ENCODE measurements at places on chromosomes 12 and 14. TPM values are rescaled to one million over a fixed set of nuclear protein-coding genes. Genes with fewer than 3 reads are reported as not detected.

- peaks cover 19% of the 10 kb centered on the region for H3K27me3 ChIP-seq
- no peaks in the 10 kb centered on the region for H3K36me3 ChIP-seq
- H3K27ac ChIP-seq = no peak overlapping the region
- no peak overlapping the region for H3K4me3 ChIP-seq
- H3K4me1 ChIP-seq = no peaks in the 10 kb centered on the region
These were observed 468.3 kb downstream of the AACS start for GRCh38 chr12:125533434-125534029.

DNA sequence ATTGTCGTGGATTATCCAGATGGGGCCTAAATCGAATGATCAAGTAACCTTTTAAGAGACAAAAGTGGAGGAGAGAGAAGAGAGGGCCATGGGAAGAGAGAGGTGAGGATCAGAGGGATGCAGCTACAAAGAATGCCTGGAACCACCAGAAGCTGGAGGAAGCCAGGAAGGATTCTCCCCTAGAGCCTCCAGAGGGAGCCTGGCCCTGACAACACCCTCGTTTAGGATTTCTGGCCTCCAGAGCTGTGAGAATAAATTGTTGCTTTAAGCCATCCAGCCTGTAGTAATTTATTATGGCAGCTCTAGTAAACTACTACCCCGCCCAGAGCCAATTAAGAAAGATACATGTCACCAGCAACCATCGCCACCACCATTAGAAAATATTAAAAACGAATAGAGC is 46.2 kb upstream of the GSC start:
- peaks cover 7% of the 10 kb centered on the region for H3K27me3 ChIP-seq
- no peaks in the 10 kb centered on the region for H3K4me1 ChIP-seq
- no peak for DNase-seq
- H3K27ac ChIP-seq = no peak overlapping the region
- H3K4me3 ChIP-seq = no peak overlapping the region

- no peak overlapping the region for H3K4me3 ChIP-seq
- H3K36me3 ChIP-seq = no peaks in the 10 kb centered on the region
- H3K4me1 ChIP-seq = no peaks in the 10 kb centered on the region
- no peak overlapping the region for H3K27ac ChIP-seq
These were observed 27.5 kb downstream of the A2ML1 start for GRCh38 chr12:8849876-8850275.

DNA sequence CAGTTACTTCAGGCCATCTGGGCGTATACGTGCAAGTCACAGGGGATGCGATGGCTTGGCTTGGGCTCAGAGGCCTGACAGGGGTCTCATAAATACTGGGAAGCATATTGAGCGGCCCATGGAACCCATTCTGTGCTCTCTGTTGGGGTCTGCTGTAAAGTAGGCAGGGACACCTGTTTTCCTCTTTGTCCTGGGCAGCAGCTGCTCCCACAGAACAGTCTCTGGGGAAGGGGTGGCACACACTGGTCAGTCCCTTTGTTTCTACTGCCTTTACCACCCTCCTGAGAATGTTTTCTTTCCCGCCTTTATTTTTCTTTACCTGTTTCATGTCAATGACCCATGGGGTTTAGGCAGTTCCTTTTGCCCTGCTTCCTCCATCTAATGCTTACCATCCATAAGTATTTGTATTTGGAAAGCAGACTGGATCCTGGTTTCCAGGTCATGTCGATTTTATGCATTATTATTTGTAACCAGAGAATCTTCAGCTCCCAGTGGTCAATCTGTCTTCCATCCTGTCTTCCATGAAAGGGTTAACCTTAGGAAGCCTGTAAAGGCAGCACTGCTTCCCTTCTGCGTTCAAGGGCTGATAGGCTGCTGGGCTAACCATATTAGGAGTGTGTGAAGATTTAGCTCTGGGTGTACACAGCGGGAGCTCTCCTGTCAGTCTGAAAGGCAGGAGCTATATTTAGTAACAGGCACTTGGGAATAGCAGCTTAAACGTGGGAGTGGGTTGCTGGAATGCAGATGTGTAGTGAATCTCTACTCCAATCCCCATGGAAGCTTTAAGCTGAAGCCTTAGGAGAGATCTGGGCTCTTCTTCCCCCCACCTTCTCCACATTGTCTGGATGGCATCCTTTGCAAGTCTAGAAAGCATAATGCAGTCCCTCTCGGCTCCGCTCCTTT is 124.0 kb downstream of the DYRK2 start:
- H3K4me1 ChIP-seq = no peaks in the 10 kb centered on the region
- DNase-seq = no peak
- no peaks in the 10 kb centered on the region for H3K27me3 ChIP-seq
- H3K4me3 ChIP-seq = no peak overlapping the region

Gene DAZAP2
- total RNA-seq = 259 TPM

DNA sequence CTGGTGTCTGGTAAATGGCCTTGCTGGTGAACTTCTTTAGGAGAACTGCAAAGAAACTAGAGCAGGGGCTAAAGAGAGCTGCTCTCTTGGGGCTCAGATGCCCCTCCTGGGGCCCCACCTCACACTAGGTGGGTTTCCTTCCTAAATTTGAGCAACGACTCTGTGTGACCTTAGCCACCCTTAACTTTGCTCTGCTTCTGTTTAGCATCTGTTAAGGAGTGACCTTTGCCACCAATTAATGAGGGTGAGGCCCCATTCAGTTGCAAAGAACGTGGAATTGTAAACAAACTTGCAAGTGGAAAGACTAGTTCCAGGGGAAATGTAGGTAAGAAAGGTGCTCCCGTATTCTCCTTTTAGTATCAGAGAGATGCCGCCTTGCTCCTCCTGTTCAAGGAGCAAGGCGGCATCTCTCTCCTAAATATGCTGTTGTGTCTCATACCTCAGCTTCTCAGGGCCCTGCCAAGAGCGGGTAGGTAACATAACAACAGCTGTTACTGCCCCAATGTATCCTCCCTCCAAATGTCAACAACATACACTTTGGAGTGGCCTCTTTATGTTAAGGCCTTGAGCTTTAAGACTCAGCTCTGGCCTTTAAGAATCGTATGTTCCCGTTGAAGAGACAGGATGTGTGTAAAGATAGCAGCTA is 77.6 kb upstream of the FUT8 start:
- DNase-seq = no peak
- H3K4me3 ChIP-seq = no peak overlapping the region
- peak overlapping the region; percentile 66 for H3K27ac ChIP-seq
- H3K27me3 ChIP-seq = no peaks in the 10 kb centered on the region
- H3K36me3 ChIP-seq = no peaks in the 10 kb centered on the region

Gene PIANP
- 0.18 TPM for total RNA-seq

DNA sequence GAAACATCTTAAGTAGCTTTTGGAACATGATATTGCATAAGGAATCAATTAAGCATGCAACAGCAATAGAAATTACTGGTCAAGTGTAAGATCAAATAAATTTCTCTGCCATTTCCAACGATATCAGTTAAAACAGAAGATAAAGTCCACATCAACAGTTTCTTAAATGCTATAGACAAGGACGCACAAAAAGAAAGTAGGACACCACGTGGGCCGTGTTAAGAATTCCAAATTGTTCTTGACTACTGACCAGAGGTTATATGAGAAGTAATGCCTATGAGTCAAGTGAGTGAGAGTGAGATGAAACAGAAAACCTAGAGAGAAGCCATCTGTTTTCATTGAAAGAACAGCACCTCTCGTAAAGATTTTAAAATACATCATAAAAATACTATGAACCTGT is 318.2 kb downstream of the TMEM117 start:
- H3K36me3 ChIP-seq = no peaks in the 10 kb centered on the region
- H3K27ac ChIP-seq = no peak overlapping the region
- H3K4me1 ChIP-seq = no peaks in the 10 kb centered on the region
- no peak for DNase-seq

- no peaks in the 10 kb centered on the region for H3K27me3 ChIP-seq
- peaks cover 36% of the 10 kb centered on the region for H3K4me1 ChIP-seq
- H3K4me3 ChIP-seq = peak overlapping the region; percentile 73
- no peak overlapping the region for H3K27ac ChIP-seq
These were observed 1.7 kb downstream of the ZNF410 start for GRCh38 chr14:73888460-73888725.

DNA sequence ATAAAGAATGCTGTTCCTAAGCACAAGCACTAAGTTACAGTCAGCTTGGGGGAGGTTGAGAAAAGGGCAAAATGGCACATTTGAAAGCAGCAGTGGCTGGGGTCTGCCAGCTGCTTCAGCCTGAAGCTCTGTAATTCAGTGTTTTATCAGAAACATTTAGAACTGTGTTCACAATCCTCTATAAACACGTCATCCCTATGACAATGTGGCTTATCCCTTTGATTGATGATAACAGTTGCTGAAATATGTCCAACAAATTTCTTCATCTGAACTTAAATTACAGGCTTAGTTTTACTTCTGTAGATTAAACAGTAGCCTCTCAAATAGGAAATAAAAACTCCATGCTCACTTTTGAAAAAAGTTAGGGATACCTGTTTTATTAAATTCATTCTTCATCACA is 108.8 kb downstream of the VEZT start:
- no peaks in the 10 kb centered on the region for H3K27me3 ChIP-seq
- no peaks in the 10 kb centered on the region for H3K36me3 ChIP-seq
- H3K27ac ChIP-seq = no peak overlapping the region
- no peak for DNase-seq

Gene MGST1
- 341 TPM for total RNA-seq

Gene TEAD4
- 27.3 TPM for total RNA-seq

Gene PPFIBP1
- 117 TPM for total RNA-seq

DNA sequence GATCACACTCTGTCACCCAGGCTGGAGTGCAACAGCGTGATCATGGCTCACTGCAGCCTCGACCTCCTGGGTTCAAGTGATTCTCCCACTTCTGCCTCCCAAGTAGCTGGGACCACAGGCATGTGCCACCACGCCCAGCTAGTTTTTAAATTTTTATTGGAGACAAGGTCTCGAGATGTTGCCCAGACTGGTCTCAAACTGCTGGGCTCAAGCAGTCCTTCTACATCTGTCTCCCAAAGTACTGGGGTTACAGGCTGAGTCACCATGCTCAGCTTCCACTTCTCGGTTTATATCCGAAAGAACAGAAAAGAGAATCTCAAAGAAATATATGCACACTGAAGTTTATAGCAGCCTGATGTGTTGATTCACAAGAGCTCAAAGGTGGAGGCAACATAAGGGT is 107.5 kb downstream of the SCARB1 start:
- peaks cover 60% of the 10 kb centered on the region for H3K4me1 ChIP-seq
- peak overlapping the region; percentile 86 for H3K27ac ChIP-seq
- no peaks in the 10 kb centered on the region for H3K27me3 ChIP-seq
- H3K36me3 ChIP-seq = no peaks in the 10 kb centered on the region
- no peak overlapping the region for H3K4me3 ChIP-seq
- no peak for DNase-seq

GRCh38 chr12:80810874-80811273 is 94.2 kb downstream of the MYF5 start:
- no peak overlapping the region for H3K27ac ChIP-seq
- no peak overlapping the region for H3K4me3 ChIP-seq
- H3K27me3 ChIP-seq = no peaks in the 10 kb centered on the region

GRCh38 chr12:50568338-50569091 is 63.7 kb downstream of the DIP2B start:
- DNase-seq = no peak
- peaks cover 83% of the 10 kb centered on the region for H3K4me1 ChIP-seq
- H3K4me3 ChIP-seq = no peak overlapping the region
- H3K36me3 ChIP-seq = no peaks in the 10 kb centered on the region
- peak overlapping the region; percentile 46 for H3K27ac ChIP-seq

DNA sequence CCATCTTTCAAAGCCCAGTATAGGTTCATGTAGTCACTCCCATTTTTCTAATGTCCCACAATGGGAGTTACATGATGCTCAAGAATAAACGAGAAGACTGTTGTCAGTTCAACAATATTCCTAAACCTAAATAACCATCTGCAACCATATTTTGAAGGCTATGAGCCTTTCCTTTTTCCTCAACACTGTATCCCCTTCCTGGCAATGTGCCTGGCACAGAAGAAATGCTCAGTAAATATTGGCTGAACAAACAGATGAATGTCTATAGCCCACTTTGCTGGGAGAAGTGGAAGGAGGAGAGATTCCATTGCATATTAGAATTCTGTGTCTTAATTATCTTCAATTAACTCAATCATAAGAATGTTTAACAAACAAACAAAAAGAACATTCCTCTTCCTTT is 6.1 kb downstream of the ARMH4 start:
- no peaks in the 10 kb centered on the region for H3K36me3 ChIP-seq
- H3K4me1 ChIP-seq = no peaks in the 10 kb centered on the region
- DNase-seq = no peak
- H3K27me3 ChIP-seq = no peaks in the 10 kb centered on the region
- H3K27ac ChIP-seq = no peak overlapping the region
- no peak overlapping the region for H3K4me3 ChIP-seq

GRCh38 chr12:47277972-47278448 is 198.3 kb upstream of the AMIGO2 start:
- DNase-seq = no peak
- no peaks in the 10 kb centered on the region for H3K27me3 ChIP-seq
- H3K4me1 ChIP-seq = peaks cover 23% of the 10 kb centered on the region

Gene ST8SIA1
- 9.1 TPM for total RNA-seq

- H3K27me3 ChIP-seq = no peaks in the 10 kb centered on the region
- peaks cover 8% of the 10 kb centered on the region for H3K4me1 ChIP-seq
- peak overlapping the region; percentile 84 for H3K27ac ChIP-seq
- H3K36me3 ChIP-seq = peaks cover 4% of the 10 kb centered on the region
- peak overlapping the region; percentile 76 for H3K4me3 ChIP-seq
- DNase-seq = no peak
These were observed 642 bp upstream of the PHC1 start for GRCh38 chr12:8913702-8914032.

GRCh38 chr12:13198876-13199275 is 2.4 kb downstream of the EMP1 start:
- DNase-seq = no peak
- H3K4me3 ChIP-seq = peak overlapping the region; percentile 62
- H3K36me3 ChIP-seq = no peaks in the 10 kb centered on the region
- H3K27me3 ChIP-seq = no peaks in the 10 kb centered on the region

DNA sequence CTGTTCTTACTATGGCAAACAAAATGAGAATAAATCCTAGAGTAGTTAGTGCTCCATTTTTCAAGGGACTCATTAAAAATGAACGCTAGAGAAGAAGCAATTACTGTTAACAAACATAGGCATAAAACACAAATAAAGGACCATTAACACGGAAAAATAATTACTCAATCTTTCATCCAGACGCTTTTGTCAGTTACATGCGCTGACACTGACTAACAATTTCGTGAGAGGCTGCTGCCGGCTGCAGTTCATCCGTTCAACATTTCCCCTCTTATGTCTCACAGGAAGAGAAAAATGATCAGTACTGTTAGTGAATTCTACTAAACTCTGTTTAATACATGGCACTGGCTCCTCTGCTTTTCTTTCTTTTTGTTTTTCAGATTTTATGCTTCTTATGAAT is 472.7 kb upstream of the FLRT2 start:
- H3K27ac ChIP-seq = no peak overlapping the region
- DNase-seq = no peak
- no peaks in the 10 kb centered on the region for H3K36me3 ChIP-seq

Gene EXD2
- total RNA-seq = 23.7 TPM

- no peak overlapping the region for H3K27ac ChIP-seq
- H3K4me1 ChIP-seq = no peaks in the 10 kb centered on the region
- no peak overlapping the region for H3K4me3 ChIP-seq
- H3K27me3 ChIP-seq = no peaks in the 10 kb centered on the region
- DNase-seq = no peak
- H3K36me3 ChIP-seq = no peaks in the 10 kb centered on the region
These were observed 1378.7 kb downstream of the AACS start for GRCh38 chr12:126443977-126444376.

GRCh38 chr14:54650331-54650958 is 83.5 kb downstream of the SAMD4A start:
- H3K4me1 ChIP-seq = peaks cover 56% of the 10 kb centered on the region
- H3K36me3 ChIP-seq = no peaks in the 10 kb centered on the region
- no peak overlapping the region for H3K4me3 ChIP-seq
- peak overlapping the region; percentile 76 for H3K27ac ChIP-seq
- H3K27me3 ChIP-seq = no peaks in the 10 kb centered on the region
- peak; percentile 72 for DNase-seq

- H3K36me3 ChIP-seq = no peaks in the 10 kb centered on the region
- no peak overlapping the region for H3K27ac ChIP-seq
- DNase-seq = no peak
- H3K4me3 ChIP-seq = no peak overlapping the region
These were observed 67.7 kb downstream of the SDR9C7 start for GRCh38 chr12:56866493-56866892.

Gene IFI27
- 340 TPM for total RNA-seq

Data from lower lobe of right lung (tissue), 2 donors.